ENCODE measurements at places on chromosomes 6 and 20.

DNA sequence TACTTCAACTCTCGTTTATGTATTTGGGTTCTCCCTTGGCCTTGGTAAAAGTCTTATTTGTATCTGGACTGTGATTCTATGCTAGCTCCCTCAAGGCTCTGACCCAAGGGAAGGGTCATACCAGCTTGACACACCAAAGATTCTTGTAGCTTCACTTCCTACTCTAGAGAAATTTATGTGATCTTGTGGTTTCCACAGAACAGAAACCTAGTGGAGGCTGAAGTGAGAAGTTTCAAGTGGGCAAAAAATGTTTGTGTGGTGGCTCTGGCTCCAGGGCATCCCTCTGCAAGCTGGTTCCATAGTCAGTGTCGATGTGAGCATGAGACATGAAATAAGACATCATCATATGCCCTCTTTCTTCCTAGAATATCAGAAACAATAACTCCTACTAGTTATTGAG lies 48.1 kb upstream of the TNFRSF21 start:
- DNase-seq = no peak

GRCh38 chr20:8315639-8316573 lies 183.8 kb downstream of the PLCB1 start:
- no peak for DNase-seq

DNA sequence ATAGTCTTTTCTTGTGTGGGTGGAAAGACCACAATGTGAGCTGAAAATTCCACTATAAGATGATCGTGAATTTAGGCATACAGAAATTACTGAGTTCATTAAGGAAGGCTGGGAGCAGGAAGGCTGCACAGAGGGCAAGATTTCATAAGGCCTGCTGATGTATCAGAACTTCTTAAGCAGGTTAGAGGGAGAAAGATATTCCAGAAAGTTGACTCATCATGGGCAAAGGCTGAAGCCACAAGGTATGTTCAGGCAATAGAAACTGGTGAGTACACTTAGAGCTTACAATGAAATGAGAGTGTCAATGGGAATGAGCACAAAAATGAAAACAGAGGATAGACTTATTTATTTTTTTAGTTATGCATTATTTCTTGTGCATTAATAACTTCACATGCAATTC lies 618.6 kb downstream of the CBLN4 start:
- no peak for DNase-seq

DNA sequence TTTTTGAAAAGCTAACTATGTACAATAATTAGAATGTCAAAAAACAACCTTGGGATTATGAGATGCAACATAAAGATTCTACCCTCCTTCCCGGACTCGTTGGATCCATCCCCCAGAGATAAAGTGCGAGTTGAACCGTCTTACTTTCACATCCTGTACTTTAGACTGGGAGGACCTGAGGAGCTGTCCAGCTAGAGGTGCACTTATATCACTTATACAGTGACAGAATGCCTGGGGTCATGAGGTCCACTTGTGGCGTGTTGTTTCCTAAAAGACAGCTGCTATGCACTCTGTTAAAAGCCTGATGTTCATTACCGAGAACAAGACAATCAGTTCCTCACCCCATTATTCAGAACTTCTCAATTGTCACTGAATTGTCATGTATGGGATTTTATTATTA lies 2.1 kb downstream of the CDS2 start:
- no peak for DNase-seq

DNA sequence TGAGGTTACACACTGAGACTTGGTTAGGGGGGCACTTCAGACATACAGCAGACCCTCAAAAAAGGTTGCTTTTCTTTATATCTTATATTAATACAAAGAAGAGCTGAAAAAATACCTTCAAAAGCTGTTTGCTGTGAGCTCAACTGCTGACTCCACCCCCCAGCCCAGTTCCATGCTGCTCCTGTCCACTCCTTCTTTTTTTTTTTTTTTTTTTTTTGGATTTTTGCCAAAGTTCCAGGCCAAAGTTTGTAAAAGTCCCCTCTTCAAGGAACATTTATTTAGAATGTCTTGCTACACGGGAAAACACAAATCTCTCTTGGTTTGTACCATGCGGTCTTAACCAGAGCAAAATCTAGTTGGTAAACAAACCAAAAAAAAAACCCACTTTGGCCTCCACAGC lies 85.3 kb upstream of the AKAP12 start:
- no peak for DNase-seq

- no peak for DNase-seq
Measured at GRCh38 chr6:151616091-151616513, 122.3 kb downstream of the CCDC170 start.

DNA sequence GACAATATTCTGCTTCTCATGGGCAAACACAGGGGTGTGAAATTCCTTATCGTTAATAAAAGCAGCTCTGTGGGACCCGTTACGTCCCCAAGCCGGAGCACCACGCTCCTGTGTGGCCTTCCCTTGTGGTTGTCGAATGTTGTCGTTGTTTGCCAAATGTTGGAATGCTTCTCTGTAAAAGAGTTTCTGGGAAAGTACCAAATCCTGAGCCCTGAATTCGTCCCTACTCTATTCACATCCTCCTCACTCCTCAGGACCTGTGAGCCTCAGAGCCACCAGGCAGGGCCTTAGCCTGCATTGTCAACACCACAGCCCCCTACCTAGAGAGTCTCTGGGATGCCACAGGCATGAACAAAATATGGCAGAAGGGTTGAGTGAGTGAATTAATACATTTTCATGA lies 64.0 kb downstream of the THBS2 start:
- DNase-seq = no peak

- DNase-seq = no peak
Measured at GRCh38 chr20:4633379-4633778, 88.3 kb upstream of the PRND start.

DNA sequence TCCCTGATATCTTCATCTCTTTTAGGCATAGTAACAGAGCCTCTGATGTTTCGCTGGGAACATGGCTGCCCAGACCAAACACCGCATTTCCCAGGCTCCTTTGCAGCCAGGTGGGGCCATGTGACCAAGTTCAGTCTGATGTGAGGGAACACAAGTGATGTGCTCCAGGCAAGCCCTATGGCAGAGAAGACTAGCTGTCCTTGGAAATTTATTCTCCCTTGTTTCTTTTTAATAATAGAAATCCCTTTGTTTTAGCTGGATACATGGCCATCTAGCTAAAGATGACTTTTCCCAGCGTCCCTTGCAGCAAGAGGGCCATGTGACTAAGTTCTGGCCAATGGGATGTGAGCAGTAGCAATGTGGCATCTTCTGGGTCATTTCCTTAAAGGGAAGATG lies 30.8 kb downstream of the SLC2A10 start:
- no peak for DNase-seq

GRCh38 chr6:31620586-31621319 lies at the start of gene PRRC2A:
PRRC2A (plus strand) TSS chr6:31620715; CDS start chr6:31622790, 2,075 bp downstream.
- peak; percentile 98 for DNase-seq

DNA sequence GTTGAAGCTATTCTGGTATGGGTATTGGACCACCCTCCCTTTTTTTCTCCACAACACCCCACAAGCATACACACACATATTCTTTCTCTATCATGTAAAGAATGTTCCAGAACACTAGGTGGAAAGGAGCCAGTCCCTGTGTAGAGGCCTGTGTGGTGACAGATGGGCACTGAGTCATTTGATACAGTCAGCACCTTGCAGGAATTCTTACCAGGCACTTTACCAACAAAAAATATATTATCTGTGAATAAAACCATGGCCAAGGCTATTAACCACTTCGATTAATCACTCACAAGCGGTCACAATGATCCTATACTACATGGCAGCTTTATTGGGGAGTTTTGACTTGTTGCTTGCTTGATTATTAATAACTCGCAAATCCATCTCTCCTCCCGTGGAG lies 149.5 kb downstream of the BFSP1 start:
- DNase-seq = no peak

DNA sequence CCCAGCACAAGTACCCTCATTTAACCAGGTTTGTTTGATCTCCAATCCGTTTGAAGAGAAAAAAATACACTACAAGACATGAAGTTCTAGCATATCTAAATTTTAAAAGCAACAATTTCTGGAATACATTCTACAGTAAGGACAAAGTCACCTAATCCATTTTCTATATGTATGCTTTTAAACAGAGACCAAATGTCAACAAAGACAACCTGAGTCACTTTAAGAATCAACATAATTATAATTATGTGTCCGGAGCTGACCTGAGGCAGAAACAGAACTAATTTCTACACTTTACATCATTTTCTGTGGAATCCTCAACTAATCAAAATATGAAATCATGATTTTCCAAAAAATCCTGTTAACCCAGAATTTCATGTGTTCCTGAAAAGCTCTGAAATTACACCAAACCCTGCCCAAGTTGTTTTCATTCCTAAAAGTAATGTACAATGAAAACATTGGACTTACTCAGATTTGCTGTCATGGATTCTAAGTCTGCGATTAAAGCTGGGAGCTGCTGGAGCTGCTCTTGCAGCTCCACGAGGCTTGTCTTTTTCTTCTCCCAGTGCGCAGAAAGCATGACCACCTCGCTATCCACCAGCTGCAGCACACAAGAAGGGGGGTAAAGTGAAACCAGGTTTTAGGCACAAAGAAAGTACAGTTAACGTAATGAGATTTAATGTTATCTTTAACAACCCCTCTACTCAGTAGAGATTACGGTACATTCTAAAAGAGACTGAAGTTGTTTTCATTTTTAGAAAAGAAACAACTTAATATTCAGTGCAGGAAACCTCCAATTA lies 35.8 kb downstream of the DTNBP1 start:
- DNase-seq = no peak

DNA sequence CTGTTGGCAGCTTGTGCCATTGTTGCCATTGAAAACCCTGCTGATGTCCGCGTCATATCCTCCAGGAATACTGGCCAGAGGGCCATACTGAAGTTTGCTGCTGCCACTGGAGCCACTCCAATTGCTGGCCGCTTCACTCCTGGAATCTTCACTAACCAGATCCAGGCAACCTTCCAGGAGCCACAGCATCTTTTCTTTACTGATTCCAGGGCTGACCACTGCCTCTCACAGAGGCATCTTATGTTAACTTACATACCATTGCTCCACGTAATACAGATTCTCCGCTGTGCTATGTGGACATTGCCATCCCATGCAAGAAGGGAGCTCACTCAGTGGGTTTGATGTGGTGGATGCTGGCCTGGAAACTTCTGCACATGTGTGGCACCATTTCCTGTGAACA lies 221.8 kb upstream of the FAM83B start:
- no peak for DNase-seq

GRCh38 chr6:33886673-33887144 lies 82.9 kb upstream of the MLN start:
- DNase-seq = no peak

- DNase-seq = no peak
Measured at GRCh38 chr6:166318227-166318626, 10.0 kb upstream of the PRR18 start.

- no peak for DNase-seq
Measured at GRCh38 chr20:35387334-35387733, 24.4 kb downstream of the UQCC1 start.
